Sciatic nerve (tissue), 2 donors: ENCODE measurements at places on chromosomes 6 and 20.

DNA sequence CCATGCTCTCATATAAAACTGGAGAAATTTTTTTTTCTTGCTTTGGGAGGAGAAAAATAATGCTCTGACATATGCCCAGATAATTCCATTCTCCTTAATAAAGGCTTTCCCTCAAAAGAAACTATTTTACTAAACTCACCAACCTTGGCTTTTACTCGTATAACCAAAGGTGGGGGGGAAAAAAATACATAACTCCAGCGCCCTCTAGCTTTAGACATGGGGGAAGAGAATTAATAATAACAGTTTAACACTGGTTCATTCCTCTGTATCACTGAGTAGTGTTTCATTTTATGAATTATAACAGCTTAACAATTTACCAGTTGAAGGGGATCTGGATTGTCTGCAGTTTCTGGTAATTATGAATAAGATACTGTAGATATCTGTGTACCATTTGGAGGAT, 1226.1 kb downstream of the GRIK2 start:
- DNase-seq: no peak

DNA sequence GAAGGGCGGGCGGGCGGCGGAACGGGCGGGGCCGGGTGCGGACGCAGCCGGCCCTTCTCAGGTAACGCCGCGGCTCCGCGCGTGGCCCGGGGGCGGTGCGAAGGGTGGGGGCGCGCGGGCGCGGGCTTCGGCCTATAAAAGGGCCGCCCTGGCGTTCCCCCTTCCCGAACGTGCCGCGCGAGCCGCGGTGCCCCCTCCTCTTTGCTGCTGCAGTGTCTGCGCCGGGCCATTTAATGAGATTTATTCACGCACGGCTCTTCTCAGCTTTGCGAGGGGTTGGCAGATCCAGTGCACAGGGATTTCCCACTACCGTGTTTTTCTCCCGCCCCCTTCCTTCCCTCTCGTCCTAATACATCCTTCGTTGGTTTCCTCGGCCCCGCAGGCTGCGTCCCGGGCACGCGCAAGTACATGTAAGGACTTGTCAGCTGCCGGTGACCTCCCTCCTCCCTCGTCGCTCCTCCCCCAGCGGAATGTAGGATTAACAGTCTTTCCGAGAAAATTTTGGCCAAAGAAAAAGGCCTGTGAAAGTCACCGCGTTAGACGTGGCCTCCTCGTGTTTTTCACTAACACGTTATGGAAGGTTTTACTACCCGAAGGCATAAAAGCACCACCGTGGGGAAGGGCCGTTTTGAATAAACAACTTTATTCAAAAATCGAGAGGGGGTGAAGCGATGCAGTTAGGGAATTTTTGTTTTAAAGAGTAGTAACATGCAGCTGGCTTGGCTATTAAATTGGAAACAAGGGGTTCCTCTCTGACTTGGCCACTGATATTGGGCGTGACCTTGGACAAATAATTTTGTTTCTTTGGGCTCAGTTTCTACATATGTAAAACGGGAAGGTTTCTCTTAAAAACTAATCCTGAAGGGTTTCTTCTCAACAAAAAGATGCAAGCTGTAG, 966 bp upstream of the REV3L start:
- peak; percentile 95 for DNase-seq

DNA sequence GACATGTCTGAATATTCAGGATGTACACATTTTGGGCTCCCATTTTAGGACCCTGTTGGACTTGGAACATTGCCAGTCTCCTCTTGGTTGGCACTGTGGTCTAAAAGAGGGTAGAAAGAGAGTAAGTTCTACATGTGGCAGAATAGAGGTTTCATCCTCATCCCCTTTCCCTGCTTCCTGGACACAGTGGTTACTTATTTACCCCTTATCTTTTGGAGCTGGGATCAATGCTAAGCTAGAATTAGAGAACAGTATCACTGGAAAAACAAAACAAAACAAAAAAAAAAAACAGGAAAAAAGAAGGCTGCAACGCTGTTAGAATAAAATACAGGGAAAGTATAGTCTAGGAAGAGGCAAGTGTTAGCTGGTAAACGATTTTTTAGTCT, 790.6 kb downstream of the MAFB start:
- no peak for DNase-seq

GRCh38 chr6:42118162-42119001, 24.0 kb downstream of the C6orf132 start:
- no peak for DNase-seq

GRCh38 chr20:54345301-54345724, 130.1 kb upstream of the DOK5 start:
- no peak for DNase-seq

DNA sequence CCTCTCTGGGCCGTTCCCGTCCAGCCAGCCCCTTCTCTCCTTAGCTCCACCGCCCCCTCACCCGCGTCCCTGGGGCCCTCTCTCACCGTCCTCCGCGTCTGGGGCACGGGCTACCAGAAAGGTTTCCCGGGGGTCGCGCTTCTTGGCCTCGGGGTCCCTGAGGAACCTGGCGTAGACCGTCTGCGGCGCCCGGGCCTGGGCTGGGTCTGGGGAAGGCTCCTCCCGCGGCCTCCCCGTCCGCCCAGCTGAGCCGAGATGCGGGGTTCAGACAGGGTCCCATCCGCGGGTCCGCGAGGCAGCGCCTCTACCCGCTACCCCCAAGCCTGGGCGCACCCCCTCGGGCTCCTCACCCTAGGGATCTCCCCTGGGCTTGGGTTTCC, 1.1 kb downstream of the TULP1 start:
- DNase-seq: no peak
